Astrocyte (in vitro differentiated cells and primary cell): ENCODE measurements at places on chromosomes 3 and 15. TPM values are rescaled to one million over a fixed set of nuclear protein-coding genes. Genes with fewer than 3 reads are reported as not detected.

The ZBTB47 gene
- total RNA-seq = 9.3 and 10.2 TPM in 2 replicates

The ANKUB1 gene
- total RNA-seq = not detected in 2 replicates

The DUOXA2 gene
- total RNA-seq = not detected in 2 replicates

The NSUN3 gene
- 9.4 and 10.3 TPM in 2 replicates for total RNA-seq

The C3orf20 gene
- 0.16 TPM in 1 of 2 replicates, not detected in the other for total RNA-seq

The RTP4 gene
- 1.2 TPM in 2 replicates for total RNA-seq

The VPS33B gene
- total RNA-seq = 9.7 and 12.0 TPM in 2 replicates

The P2RY1 gene
- 1.1 and 1.4 TPM in 2 replicates for total RNA-seq

GRCh38 chr3:4595710-4596113 is 102.6 kb downstream of the ITPR1 start:
- H3K27ac ChIP-seq = no peak overlapping the region
- no peak for DNase-seq
- no peak overlapping the region for H3K4me3 ChIP-seq
- H3K27me3 ChIP-seq = no peaks in the 10 kb centered on the region
- no peaks in the 10 kb centered on the region for H3K36me3 ChIP-seq

GRCh38 chr3:10557781-10558373 is 52.5 kb upstream of the ATP2B2 start:
- H3K27ac ChIP-seq = no peak overlapping the region
- peaks cover 4% of the 10 kb centered on the region for H3K27me3 ChIP-seq
- H3K4me1 ChIP-seq = peaks cover 11% of the 10 kb centered on the region
- no peak overlapping the region for H3K4me3 ChIP-seq
- DNase-seq = peak; percentile 52

GRCh38 chr3:42368861-42369260 is 41.5 kb downstream of the LYZL4 start:
- H3K27me3 ChIP-seq = peaks cover 7% of the 10 kb centered on the region
- DNase-seq = no peak
- H3K27ac ChIP-seq = no peak overlapping the region
- H3K36me3 ChIP-seq = no peaks in the 10 kb centered on the region
- H3K4me1 ChIP-seq = no peaks in the 10 kb centered on the region

GRCh38 chr3:134791992-134792391 is 3.1 kb upstream of the EPHB1 start:
- no peak overlapping the region for H3K27ac ChIP-seq
- H3K27me3 ChIP-seq = peaks cover 9% of the 10 kb centered on the region
- H3K4me3 ChIP-seq = no peak overlapping the region
- H3K36me3 ChIP-seq = no peaks in the 10 kb centered on the region
- peaks cover 5% of the 10 kb centered on the region for H3K4me1 ChIP-seq

GRCh38 chr15:29687939-29688505 is 134.2 kb downstream of the TJP1 start:
- H3K4me1 ChIP-seq = peaks cover 20% of the 10 kb centered on the region
- no peak for DNase-seq
- H3K27me3 ChIP-seq = no peaks in the 10 kb centered on the region
- H3K4me3 ChIP-seq = no peak overlapping the region

DNA sequence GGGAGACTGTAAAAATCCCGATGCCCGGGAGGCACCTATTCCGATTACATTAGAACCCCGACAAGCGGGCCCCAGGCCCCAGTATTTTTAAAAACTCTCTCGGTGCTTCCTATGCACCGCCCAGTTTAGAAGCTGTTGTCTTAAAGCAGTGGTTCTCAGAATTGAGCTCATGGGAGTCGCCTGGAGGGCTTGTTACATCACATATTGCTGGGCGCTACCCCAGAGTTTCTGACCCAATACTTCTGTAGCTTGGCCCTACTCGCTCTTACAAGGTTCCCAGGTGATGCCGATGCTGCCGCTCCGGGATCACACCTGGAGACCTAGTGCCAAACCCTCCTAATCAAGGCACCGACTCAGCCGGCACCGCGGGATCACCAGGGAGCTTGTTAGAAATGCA is 35.2 kb downstream of the CPN2 start:
- H3K4me3 ChIP-seq = peak overlapping the region; percentile 50
- H3K36me3 ChIP-seq = no peaks in the 10 kb centered on the region
- DNase-seq = peak; percentile 37
- H3K27ac ChIP-seq = no peak overlapping the region

DNA sequence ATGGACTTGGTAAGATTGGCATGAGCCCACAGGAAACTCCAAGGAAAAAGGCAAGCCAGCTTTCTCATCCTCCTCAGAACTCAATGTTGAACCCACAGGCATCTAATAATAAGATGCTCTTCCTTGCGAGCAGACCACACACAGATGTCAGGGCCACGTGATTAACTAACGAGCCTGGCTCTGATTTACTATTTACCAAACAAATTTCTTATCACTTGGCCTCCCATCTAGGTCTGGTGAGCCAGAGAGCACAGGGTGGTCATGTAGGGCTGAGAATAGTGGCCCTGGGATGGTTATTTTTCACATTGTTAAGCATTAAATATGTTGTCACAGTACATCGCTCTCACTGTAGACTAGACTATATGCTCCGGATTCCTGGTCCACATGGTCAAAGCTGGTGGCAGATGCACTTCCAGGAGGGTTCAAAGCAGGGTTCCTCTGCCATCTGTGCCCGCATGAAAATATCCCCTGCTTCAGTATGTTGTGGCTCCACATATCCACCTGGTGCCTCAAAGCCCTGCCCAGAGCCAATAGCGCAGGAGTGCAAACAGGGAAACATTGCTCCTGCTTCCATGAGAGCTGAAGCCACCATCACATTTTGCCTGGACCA is 472.5 kb upstream of the WNT5A start:
- H3K27ac ChIP-seq = no peak overlapping the region
- no peak overlapping the region for H3K4me3 ChIP-seq
- no peaks in the 10 kb centered on the region for H3K4me1 ChIP-seq
- no peaks in the 10 kb centered on the region for H3K27me3 ChIP-seq
- H3K36me3 ChIP-seq = no peaks in the 10 kb centered on the region

DNA sequence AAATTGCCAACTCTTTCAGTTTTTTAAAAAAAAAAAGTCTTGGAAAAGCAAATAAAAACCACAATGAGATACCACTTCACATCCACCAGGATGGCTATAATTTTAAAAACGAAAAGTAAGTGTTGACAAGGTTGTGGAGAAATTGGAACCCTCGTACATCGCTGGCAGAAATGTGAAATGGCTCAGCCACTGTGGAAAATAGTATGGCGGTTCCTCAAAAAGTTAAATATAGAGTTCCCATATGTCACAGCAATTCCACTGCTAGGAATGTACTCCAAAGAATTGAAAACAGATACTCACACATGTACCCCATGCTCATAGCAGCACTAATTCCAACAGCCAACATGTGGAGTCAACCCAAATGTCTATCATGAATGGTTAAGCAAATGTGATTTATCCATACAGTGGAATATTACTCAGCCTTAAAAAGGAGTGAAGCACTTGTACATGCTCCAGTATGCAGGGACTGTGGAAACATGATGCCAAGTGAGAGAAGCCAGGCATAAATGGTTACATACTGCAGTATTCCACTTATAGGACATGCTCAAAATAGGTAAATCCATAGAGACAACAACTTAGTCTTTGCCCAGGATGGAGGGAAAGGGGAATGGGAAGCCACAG is 73.8 kb upstream of the PCSK6 start:
- H3K36me3 ChIP-seq = no peaks in the 10 kb centered on the region
- H3K27ac ChIP-seq = no peak overlapping the region
- peaks cover 6% of the 10 kb centered on the region for H3K27me3 ChIP-seq
- H3K4me3 ChIP-seq = no peak overlapping the region

GRCh38 chr15:85722374-85723152 is 72.2 kb downstream of the KLHL25 start:
- H3K4me3 ChIP-seq = no peak overlapping the region
- no peaks in the 10 kb centered on the region for H3K4me1 ChIP-seq
- DNase-seq = no peak
- no peaks in the 10 kb centered on the region for H3K27me3 ChIP-seq
- H3K36me3 ChIP-seq = peaks cover 57% of the 10 kb centered on the region

DNA sequence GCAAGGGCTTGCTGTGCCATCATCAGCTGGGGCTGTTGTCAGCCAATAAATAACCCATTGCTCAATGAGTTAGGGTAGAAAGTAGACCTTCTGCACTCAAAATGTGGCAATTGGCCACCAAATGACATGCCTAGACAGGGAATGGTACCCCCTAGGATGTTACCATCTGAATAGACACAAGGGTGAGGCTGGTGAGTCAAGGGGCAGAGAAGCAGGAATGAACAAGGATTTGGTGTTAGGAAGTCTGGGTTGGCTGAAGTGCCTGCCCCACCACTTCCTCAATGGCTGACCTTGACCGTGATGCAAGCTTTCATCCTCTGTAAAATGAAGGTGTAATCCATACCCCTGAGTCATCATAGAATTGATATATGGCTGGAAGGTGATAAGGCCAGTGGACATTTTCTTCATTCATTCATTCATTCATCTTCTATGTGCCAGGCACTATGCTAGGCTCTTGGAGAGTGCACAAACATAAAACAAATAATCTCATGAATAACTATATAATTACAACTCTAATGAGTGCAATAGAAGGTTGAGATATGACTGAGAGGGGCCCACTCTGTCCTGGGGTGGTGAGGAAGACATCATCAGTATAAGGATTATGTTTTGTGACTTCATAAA is 4.4 kb upstream of the CA12 start:
- H3K4me1 ChIP-seq = peaks cover 15% of the 10 kb centered on the region
- no peaks in the 10 kb centered on the region for H3K27me3 ChIP-seq
- no peak overlapping the region for H3K27ac ChIP-seq

DNA sequence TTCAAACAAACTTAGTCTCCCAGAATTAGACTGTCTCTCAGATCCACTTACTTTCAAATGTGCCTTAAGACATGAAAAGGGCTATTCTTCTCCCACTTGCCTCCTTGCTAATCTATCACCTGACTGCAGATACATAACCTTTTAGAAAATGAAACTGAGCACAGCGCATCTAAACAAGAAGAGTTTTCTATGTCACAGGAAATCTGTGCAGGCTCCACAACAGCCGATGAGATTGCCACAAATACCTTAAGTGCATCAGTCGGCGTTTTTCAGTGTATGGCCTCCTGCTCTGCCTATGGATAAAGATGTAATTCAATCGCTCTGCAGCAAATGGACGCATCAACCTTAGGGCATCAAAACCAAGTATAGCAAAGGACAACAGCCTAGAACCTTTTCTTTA is 544.2 kb downstream of the FOXP1 start:
- no peak overlapping the region for H3K27ac ChIP-seq
- H3K4me1 ChIP-seq = peaks cover 13% of the 10 kb centered on the region
- H3K36me3 ChIP-seq = peaks cover 61% of the 10 kb centered on the region
- H3K4me3 ChIP-seq = no peak overlapping the region
- DNase-seq = no peak

- no peaks in the 10 kb centered on the region for H3K4me1 ChIP-seq
- no peak overlapping the region for H3K27ac ChIP-seq
- H3K4me3 ChIP-seq = no peak overlapping the region
- peaks cover 7% of the 10 kb centered on the region for H3K27me3 ChIP-seq
- no peak for DNase-seq
Measured at GRCh38 chr3:170835336-170835735, 34.7 kb downstream of the RPL22L1 start.

- H3K27me3 ChIP-seq = no peaks in the 10 kb centered on the region
- H3K27ac ChIP-seq = peak overlapping the region; percentile 90
- peak overlapping the region; percentile 86 for H3K4me3 ChIP-seq
- peaks cover 13% of the 10 kb centered on the region for H3K4me1 ChIP-seq
- peak; percentile 65 for DNase-seq
Measured at GRCh38 chr3:132721479-132722164, 587 bp downstream of the NPHP3 start.

DNA sequence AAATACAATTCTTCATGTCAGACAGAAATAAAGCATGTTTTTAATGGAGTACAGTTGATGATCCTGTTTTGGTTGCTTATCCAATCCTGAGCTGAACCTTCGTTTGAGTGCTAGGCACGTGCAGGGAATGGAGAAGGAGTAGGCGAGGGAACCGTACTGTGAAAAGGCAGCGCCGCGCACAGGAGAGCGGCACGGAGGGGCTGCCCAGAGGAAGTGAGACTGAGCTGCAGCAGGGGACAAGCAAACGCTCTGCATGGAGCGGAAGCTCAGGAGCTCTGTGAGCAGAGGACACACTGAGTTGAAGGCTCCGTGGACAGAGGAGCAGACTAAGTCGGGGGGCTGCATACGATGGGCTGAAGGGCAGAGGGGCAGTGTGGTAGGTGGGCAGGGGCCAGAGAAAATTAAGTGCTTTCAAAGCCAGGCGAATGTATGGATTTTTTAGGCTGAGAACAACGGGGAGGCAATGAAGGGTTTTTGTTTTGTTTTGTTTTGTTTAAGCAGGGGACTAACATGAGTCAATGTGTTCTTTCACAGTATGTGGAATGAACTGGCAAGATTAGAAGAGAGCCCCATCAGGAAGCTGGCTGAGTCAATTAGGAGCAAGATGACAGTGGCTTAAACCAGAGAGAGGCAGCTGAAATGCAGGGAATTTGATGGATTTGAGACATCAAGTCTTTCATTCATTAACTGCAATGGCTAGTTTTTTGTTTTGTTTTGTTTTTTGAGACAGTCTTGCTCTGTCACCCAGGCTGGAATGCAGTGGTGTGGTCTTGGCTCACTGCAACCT is 23.8 kb upstream of the TM2D3 start:
- peaks cover 16% of the 10 kb centered on the region for H3K4me1 ChIP-seq
- peak; percentile 68 for DNase-seq
- H3K36me3 ChIP-seq = no peaks in the 10 kb centered on the region
- H3K27me3 ChIP-seq = no peaks in the 10 kb centered on the region
- peak overlapping the region; percentile 93 for H3K27ac ChIP-seq
- H3K4me3 ChIP-seq = peak overlapping the region; percentile 50
